ENCODE measurements at places on chromosomes 11 and 22. TPM values are rescaled to one million over a fixed set of nuclear protein-coding genes. Genes with fewer than 3 reads are reported as not detected.

DNA sequence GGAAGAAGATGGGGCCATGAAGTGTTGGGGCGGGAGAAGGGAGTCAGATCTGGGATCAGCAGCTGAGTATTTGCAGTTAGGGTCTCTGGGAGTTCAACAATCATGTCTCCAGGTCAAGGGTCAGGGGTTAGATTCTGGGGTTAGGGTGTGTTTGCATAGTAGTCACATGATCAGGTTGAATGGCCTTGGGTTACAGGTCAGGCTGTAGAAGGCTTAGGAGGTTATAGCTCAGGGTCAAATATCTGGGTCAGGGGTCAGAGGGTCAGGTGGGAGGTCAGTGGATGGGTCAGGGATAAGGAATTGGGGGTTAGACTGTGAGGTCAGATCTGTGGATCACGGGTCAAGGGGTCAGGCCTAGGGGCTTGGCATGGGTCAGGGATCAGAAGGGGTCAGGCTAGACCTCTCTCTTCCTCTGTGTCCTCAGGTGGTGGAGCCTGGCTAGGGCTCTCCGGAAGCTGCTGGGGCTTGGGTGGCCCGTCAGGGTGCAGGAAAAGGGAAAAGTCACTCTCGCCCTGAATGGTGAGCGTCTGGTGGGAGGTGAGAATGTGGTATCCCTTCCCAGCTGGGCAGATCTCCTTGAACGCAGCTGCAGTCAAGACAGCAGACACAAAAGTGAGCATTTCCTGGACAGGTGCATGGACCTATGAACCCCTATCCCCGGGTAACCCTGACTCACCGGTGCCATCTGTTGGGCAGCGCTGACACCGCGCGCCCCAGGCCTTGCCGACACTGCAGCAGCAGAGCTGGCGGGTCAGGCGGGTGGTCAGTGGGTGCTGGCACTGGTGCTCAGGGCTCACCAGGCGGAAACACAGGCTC is 6.4 kb downstream of the LTBP3 start:
- H3K4me1 ChIP-seq = peaks cover 43% of the 10 kb centered on the region
- peaks cover 49% of the 10 kb centered on the region for H3K36me3 ChIP-seq
- no peaks in the 10 kb centered on the region for H3K27me3 ChIP-seq
- DNase-seq = no peak

- no peak overlapping the region for H3K4me3 ChIP-seq
- no peaks in the 10 kb centered on the region for H3K27me3 ChIP-seq
- no peaks in the 10 kb centered on the region for H3K36me3 ChIP-seq
- no peak for DNase-seq
Observed at GRCh38 chr11:48036466-48036865, 56.1 kb downstream of the PTPRJ start.

DNA sequence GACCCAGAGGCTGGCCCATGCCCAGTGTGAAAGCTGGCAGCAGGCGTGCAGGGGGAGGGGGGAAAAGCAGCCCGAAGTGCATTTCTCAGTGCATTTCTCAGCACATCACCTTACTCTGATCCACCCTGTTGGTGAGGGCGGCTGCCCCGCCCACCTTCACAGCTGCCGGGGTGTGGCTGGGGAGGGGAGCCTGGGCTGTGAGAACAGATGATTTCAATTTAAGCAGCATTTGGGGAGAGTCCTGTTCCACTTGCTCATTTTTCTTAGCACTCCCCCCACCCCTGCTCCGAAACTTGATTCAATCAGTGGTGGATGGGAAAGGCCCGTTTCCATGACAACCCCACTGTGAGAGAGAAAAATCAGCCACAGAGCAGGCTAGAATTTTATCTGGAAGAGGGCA is 84.8 kb downstream of the SNX19 start:
- H3K4me3 ChIP-seq = no peak overlapping the region
- no peak for DNase-seq
- H3K27ac ChIP-seq = peak overlapping the region; percentile 61
- H3K27me3 ChIP-seq = no peaks in the 10 kb centered on the region

DNA sequence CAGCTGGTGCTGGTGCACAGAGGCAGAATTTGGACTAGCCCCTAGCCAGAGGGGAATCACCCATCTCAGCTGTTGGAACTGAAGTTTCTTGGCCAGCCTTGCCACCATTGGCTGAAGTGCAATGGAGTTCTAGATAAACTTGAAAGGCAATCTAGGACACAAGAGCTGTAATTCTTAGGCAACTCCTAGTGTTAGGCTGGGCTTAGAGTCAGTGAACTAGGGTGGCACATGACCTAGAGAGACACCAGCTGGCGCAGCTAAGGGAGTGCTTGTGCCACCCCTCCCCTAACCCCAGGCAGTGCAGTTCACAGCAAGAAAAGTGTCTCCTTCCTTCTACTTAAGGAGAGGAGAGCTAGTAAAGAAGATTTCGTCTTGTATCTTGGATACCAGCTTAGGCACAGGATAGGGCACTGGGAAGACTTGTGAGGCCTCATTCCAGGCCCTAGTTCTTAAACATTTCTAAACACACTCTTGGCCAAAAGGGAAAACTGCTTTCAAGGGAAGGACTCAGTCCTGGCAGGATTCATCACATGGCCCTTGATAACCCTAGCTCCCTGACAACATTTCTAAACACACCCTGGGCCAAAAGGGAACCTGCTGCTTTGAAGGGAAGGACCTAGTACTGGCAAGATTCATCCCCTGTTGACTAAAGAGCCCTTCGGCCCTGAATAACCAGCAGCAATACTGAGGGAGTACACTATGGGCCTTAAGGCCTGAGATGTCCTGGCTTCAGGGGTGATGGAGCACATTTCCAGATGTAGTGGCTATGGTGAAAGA is 53.4 kb downstream of the XRRA1 start:
- H3K4me1 ChIP-seq = no peaks in the 10 kb centered on the region
- H3K36me3 ChIP-seq = peaks cover 38% of the 10 kb centered on the region
- no peak for DNase-seq
- H3K27ac ChIP-seq = no peak overlapping the region

DNA sequence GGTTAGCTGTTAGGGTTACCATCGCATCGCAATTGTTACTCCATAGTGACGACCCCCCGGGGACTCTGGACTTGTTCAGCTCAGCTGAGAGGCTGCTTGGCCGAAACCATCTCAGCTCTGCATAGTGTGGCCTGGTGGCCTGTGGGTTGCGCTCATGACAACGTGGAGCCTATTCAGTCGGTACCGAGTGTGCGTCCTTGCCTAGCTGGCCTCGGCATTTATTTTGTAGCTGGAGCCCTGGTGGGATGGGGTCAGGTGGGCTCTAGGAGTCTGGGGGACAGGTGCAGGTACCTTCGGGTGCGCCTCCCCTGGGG is 13.5 kb downstream of the LRP5 start:
- H3K4me3 ChIP-seq = no peak overlapping the region
- DNase-seq = no peak
- H3K36me3 ChIP-seq = no peaks in the 10 kb centered on the region
- H3K4me1 ChIP-seq = peaks cover 55% of the 10 kb centered on the region

DNA sequence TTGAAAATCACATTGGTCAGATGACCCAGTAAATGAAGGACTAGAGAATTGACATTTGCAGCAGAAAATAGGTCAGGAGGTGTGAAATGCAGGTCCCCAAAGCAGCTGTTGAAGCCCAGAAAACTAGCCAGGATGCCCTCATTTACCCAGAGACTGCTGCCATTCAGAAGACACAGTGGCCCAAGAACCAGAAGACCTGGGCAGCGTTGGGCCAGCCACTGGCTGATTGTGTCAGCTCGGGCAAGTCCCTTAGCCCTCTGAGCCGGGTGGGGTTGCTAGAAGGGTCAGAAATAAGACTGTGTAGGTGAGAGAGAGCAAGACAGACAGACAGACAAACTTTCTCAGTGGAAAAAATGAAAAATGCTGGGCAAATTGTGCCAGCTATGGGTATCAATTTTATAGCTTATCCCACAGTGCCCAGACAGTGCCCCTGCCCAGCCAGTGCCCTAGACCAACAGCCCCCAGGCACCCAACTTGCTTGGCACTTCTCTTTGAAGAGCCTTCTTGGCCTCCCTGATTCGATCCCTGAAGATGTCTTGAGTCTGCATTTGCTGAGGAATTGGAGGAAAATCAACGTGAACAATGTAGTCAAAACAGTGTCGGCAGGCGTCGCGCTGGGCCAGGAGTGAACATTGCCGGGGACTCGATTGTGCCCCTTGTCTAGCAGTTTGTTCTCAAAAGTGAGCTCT is 198.3 kb downstream of the MN1 start:
- no peaks in the 10 kb centered on the region for H3K4me1 ChIP-seq
- H3K36me3 ChIP-seq = no peaks in the 10 kb centered on the region
- H3K4me3 ChIP-seq = no peak overlapping the region
- no peak overlapping the region for H3K27ac ChIP-seq
- H3K27me3 ChIP-seq = no peaks in the 10 kb centered on the region

- no peaks in the 10 kb centered on the region for H3K36me3 ChIP-seq
- no peak overlapping the region for H3K27ac ChIP-seq
- no peak for DNase-seq
Observed at GRCh38 chr11:76623171-76623883, 47.2 kb downstream of the LRRC32 start.

Gene ELF5
- 1.8 TPM for total RNA-seq

Gene GUCY1A2
- total RNA-seq = 0.61 TPM

Gene C1QTNF4
- not detected for total RNA-seq

Gene SAA4
- not detected for total RNA-seq
